ENCODE measurements at places on chromosomes 4 and X.

DNA sequence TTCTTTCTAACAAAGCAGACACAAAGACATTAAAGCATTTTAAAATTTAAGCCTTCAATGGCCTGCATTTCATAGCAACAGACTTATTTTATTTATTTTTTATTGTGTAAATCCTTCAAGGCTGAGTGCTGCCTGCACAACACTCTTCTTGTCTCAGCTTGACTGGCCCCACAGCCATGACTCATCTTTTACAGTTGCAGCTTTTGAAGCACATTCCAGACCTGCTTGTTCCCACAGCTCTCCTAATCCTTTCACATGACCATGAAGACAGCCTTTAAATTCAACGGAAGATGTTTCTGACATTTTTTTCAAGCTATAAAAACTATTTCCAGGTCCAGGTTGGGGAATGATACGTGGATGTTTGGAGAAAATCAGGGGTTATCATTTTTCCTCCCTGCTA, 276.9 kb upstream of the TACR3 start:
- no peak for DNase-seq

GRCh38 chr4:24477919-24478318, 106.4 kb downstream of the DHX15 start:
- no peak for DNase-seq

DNA sequence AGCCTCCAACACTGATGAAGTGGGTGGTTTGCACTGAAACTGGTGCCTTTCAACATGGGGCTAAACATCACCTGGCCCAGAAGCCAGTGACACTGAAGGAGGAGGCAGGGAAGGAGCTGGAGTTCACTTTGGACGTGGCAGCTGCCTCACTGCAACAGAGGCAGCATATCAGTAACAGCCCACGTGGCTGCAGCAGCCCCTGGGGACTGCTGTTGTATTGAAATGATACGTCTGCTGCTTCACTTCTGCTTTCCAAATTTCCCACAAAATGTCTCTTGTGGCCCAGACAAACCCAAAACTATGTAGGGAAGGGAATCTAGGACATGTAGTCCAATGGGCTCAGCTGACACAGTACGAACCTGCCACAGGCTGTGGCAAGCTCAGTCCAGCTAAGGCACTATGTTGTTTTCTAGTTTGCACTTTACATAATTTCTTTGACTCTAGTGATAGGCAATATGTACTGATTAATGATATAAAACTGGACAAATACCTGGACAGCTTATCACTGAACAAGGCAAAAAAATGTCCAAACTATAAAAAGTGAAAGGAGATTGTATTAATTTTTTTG, 84.7 kb upstream of the RAPGEF2 start:
- DNase-seq, result no peak

GRCh38 chr4:52987392-52988056, 125.4 kb downstream of the RASL11B start:
- no peak for DNase-seq

DNA sequence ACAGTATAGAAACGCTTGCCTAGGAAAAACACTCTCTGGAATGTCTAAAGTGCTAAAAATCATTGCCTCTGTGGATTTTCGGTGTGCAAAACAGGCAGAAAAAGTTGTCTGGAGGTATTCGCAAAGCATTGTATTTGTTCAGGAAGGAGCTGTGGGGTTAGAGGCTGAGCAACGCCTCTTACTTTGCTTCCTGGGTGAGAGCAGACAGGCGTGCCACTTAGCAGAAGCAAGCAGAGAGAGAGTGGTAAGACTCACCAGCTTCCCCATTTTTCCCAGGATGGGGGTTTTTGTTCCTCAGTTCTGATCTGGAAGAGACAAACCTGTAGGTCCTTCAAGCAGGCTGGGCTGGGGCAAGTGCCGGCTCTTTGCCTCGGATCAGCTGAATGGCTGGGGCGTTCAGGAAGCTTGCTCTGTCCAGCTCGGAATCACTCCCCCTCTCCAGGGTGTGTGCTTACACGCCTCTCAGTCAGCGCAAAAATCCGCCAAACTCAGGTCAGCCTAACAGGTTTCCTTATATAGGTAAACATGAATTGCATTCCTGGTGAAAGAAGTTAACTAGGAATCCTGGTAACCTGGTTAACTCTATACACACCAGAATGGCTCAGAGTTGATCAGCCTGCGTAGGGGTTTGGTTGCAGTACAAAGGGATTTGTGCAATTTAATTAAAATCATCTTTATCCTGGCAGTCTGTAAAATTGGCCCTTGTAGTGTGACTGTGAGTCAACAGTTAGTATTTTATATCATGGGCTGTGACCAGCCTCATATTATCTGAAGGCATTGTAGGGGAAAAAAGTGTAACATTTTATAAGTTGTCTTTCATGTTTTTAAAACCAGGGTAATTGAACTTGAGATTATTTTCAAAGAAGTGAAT, 213.1 kb upstream of the MID1 start:
- no peak for DNase-seq

Data from stimulated activated CD4-positive, alpha-beta T cell treated with anti-CD3 and anti-CD28 coated beads, Interleukin-12 subunit alpha, Interleukin-12 subunit beta, amount 100 ng/mL, for 4 hours (primary cell).